ENCODE measurements at places on chromosomes 6 and 20.

DNA sequence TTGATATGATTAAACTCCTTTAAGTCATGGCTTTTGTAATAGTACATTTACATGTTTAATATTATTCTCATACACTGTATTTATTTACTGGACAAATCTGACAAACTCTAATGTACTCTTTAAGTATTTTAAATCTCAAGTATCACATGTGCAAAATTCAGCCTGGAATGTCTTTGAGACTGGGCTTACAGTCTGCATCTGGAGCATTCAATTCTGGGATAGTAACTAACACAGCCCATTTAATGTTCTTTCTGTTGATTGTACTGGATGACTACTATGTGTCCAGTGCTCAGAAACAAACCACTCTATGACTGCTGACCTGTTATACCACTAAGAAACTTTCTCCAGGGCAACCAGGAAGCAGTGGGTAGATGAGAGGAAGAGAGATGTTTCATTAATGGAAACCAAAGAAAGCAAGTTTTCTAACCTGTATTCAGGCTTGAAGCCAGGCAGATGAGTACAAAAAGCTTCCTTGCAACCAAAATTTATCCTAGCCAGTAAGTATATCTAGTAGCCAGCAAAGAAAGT is 26.8 kb downstream of the FBXL4 start:
- no peak for DNase-seq

GRCh38 chr20:50575865-50576720 is 65.9 kb downstream of the PTPN1 start:
- DNase-seq, result peak; percentile 27

GRCh38 chr6:2968600-2969135 is 2.7 kb downstream of the SERPINB6 start:
- no peak for DNase-seq

GRCh38 chr20:54438166-54438565 is 37.2 kb upstream of the DOK5 start:
- DNase-seq, result no peak

DNA sequence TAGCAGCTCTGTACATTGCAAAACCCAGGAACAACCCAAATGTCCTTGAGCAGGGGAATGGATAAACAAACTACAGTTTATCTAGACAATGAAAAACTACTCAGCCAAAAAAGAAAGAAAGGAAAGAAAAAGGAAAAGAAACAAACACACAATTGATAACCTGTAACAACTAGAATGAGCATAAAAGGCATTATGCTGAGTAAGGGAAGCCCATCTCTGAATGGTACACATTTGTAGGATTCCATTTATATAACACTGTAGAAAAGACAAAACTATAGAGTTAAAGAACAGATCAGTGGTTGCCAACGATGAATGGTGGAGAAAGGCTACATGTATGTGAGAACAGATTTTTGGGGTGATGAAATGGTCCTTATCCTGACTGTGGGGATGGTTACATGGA is 454.0 kb downstream of the PKHD1 start:
- DNase-seq, result no peak

DNA sequence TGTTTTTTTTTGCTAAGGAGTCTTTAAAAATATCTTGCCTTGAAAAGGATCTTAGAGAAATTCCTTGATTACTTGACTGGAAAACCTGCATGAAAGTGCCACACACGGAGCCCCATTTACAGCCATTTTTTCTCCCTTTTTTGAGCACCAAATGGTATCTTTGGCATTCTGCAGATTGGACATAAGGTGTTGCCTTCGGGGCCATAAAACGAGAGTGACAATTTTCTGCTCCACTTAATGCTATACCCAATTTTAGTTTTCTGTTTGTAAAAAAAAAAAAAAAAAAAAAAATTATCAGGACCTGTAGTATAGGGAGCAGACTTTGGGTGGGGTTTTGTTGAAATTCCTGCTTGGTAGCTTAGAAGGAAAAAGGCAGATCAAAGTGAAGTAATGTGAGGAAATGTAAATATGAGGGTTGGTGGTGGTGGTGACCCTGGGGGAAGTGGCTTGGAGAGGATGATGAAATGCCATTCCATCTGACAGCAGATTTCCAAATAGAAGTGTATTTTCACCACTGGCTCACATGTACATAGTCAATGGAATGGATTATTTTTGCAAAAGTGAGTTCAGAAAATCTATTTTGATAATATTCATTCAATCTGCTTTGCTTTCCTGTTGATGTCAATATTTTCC is 212.1 kb upstream of the SOX4 start:
- DNase-seq, result no peak

- DNase-seq, result peak; percentile 77
Measured at GRCh38 chr6:56840467-56841380, 114.2 kb upstream of the BEND6 start.

GRCh38 chr6:6315660-6316059 is 4.8 kb downstream of the F13A1 start:
- peak; percentile 29 for DNase-seq

- no peak for DNase-seq
Measured at GRCh38 chr6:170132011-170132521, 158.8 kb downstream of the DLL1 start.

DNA sequence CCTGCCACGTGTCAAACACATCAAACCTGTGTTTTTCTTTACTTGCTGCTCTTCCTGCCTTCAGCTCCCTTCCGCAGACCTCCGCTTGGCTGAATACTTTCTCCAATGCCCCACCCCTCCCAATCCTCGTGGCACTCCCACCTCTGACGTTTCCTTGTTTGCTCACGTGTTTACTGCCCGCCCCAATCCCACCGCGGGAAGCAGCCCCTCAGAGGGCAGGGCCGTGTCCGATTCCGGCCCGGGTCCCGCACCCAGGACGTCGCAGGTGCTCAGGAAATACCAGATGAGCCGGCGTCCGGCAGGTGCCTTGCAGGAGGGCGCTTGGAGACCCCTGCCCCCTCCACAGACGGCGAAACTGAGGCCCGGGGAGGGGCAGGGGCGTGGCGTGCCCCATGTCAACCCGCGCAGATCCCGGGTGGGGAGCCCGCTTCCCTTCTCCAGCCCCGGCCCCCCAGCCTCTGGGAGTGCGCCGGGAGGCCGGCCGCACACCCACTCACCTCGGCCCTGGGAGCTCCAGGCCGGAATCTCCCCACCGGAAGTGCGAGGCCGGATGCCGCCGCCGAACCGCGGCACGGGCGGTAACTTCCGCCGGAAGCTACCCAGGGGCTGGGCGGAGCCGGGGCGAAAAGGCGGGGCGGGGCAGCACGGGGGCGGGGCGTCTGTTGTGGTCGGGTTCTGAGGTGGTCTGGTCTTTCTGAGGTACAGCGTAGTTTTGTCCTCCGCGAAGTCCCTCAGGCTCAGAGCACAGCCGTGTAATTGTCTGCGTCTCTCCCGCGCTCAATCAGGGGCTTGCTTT is 42.3 kb downstream of the ELMO2 start:
- peak; percentile 83 for DNase-seq

DNA sequence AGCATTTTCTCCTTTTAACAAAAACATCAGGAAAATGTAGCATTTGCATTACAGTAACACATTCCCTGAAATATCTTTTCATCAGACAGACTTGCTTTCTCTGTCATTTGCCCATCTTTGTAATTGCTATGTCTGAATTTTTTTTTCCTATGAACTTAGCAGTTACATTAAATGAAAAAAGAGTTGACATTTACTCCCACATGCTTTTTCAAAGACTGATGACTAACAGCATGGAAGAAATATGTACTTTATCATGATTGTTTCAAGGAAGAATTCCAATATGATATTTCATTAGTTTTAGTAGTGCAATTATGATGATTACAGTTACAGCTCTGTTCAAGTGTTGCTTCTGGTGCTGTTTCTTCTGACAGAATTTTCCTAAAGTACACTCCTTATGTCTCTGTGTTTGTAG is 864.5 kb upstream of the MAN1A1 start:
- no peak for DNase-seq

GRCh38 chr6:133955582-133956415 is 2.8 kb downstream of the TBPL1 start:
- no peak for DNase-seq

DNA sequence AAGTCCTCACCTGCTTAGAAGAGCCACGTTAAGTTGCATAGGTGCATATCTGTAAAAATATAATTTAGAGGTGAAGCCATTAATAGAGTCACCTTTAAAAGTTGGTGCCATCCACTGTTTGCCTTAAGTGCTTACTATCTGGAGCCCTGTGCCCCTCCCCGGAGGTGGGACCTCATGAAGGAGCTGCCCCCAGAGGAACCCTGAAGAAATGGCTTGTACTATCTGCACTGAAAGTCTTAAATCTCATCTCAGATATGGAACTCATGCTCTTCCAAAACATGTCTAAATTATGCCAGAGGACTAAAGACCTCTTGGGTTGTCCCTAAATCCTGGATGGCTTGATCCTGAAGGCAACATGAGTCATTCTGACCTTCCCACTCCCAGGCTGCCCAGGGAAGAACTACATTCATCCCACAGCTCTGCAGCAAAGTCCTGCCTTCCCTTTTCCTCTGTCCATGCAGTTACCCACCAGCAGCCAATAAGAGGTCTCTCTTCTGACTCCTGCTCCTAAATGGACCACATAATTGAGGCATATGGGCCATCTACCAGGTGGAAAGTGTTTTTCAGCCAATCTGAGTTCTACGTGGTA is 85.3 kb downstream of the ASXL1 start:
- DNase-seq, result no peak

- no peak for DNase-seq
Measured at GRCh38 chr6:18211338-18211737, 53.0 kb downstream of the DEK start.

DNA sequence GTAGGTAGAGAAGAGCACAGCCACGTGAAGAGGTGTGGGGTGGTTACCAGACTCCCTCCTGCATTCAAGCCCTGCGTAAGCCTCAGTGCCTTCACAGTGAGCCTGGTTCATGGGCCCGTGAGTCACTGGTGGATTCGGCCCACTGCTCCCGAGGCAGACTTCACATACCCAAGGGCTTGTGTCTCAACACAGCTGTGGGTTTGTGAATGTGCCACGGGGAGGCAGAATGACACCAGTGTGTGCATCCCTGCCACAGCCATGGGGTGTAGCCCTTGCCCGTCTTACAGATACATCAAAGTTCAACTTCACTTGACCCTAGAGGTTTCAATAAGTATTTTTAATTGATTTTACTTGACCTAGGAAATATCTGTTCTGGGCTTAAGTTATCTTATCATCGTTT is 108.5 kb downstream of the MAP3K4 start:
- no peak for DNase-seq

DNA sequence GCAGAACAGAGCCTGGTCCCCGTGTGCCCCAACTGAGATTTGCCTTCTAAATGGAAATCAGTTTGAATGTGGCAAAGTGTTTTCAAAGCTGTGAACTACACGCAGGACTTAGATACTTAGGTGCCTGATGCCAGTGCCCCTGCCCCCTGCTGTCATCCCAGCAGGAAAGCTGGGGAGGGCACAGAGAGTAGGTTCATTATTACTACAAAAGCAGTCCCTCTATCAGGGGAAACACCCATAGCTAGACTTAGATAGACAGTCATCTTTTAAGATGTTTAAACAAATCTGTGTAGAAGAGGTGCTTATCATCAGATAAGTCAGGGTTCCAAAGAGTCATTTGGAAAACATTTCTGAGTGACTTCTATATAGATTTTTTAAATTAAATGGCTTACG is 155.0 kb upstream of the SNX9 start:
- no peak for DNase-seq

GRCh38 chr6:50467931-50468330 is 245.4 kb upstream of the TFAP2D start:
- no peak for DNase-seq

Measured in stromal cell of bone marrow (primary cell).